ENCODE measurements at places on chromosomes 6 and 20.

DNA sequence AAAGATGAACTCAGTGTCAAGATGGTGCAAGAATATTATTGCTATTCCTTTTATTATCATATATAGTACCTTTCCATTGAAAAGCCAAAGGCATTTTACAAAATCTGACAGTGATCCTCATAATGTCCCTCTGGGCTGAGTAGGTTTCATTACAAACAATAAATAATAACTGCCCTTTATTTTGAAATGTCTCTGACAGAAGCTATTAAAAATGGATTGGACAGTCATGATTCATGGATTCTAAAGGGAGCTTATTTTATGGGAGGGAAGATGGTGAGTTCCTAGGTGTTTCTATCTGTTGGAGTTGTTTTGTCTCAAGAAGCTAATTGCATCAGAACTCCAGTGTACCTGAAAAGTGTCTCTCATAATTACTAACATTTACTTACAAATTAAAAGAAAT, 30.4 kb upstream of the HDAC2 start:
- DNase-seq: no peak

DNA sequence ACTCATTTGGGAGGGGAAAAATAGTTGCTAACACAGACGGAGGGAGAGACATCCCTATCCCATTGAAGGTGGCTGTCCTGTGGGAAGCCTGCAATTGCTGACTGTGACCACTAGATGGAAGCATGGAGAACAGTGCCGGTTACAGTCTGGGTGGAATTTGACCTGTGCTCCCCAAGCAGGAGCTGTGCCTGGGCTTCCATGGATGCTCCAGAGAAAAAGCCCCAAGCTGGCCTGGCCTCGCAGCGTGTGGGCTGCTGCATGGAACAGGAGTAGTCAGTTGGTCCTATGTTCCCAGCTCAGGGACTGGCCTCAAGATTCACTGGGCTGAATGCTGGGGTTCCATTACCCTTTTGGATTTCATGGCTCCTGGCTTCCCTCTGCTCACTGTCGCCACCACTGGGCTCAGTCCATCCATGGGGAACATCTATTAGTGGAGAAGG, 116.3 kb upstream of the CHD6 start:
- peak; percentile 45 for DNase-seq

- DNase-seq: no peak
These were observed 60.2 kb upstream of the ZFP64 start for GRCh38 chr20:52251827-52252226.

DNA sequence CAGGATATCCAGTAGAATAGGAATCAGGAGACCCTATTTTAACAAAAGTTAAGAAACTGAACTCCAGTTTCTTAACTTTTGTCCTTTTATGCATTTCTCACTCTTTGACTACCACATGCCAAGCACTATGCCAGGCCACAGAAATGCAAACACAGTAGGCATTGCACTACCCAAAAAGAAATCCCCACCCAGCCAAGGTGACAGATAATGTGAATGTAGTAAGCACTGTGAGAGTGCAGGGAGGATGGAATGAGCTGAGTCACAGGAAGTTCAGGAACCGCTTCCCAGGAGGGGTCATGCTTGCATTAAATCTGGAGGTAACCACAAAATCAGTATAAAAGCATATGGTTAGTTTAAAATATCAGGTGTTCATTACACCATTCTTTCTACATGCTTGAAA, 20.1 kb upstream of the FAM83C start:
- DNase-seq: peak; percentile 96

DNA sequence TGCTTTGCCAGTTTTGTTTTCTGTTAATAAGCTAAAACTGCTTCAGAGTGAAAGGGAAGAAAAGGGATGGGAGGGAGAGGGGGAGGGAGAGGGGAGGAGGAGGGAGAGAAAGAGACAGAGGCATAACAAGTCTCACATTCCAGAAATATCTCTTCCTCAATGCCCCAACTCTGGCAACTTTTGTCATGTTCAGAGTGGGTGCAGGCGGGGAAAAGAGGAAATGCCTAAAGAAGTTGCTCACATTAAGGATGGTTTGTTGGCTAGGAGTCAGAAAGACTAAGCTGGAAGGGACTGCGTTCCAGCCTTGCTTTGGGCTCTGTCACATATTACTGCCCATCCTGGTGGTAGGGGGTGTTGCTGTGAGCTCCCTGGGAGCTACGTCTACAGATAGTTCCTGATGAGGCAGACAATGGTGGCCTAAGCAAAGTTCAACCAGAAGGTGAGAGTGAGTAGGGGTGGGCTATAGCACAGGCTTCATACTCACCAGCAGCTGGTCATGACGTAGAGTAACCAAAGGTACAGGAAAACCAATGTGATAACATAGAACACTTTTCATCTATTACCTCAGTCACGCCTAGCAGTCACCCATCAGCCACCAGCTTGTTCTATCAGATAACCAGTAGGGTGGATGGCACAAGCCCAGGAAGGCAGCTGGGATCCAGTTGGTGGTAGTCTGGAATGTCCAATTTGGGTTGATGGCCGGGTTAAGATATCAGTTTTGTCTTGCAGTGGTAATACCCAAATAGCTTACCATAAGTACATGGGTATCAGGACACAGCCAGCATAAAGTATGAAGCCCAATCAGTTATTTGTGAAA, 2.1 kb downstream of the TSPYL4 start:
- DNase-seq: peak; percentile 94

DNA sequence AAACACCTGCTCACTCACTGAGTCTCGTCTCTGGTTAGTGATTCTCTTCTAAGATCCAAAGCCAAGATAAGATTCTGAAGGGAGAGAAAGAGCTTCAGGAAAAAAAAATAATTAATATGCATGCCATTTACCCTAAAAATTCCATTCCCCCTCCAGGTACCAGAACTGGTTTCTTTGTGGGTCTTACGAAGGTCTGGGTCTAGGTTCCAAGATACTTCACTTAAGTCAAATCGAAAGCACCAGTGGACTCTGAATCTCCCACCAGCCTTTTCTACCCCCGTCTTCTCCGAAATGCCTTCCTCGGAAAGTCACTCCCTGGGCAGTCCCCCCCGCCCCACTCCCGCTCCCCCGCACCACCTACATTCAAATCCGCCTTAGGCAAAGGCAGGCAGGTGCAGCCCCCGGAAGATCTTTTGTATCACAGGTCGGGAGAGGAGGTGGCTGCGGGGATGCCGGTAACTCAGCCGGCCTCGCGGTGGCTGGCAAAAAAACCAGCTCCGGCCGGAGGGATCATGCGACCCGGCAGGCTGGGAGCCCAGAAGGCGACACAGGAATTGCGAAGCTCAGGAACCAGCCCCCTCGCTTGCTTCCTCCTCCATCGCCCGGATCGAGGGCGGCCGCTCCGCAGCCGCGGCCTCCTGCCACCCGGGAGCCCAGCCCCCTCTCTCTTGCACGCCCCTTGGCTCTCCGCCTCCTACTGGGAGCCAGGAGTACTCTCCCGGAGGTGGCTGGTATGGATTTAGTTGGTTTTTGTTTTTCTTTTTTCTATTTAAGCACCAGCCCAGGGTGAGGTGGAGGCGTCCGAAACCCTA, at the start of gene BCL2L1:
TSS of gene BCL2L1 (minus strand) at position 612 of the 812 bp plus-strand sequence. CDS start 650 bp downstream, outside the sequence.
- DNase-seq: peak; percentile 86

DNA sequence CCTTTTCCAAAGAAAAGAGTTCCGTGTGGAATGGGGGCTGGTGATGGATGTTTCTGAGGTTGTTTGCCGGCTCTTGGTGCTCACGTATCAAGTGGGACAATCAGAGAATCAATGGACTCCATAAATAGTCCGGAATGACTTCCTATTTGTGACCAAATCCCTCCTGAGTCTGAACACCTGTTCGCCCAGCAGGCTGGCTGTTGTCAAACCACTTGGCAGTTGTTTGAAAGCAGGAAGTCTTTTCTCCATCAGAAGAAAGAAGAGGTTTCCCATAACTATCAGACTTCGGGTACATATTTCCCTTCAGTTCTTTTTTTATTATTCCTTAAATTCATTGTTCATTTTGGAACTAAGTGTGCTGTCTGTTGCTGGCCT, 154.7 kb upstream of the RIN2 start:
- no peak for DNase-seq

- no peak for DNase-seq
These were observed 115.9 kb upstream of the AGPAT4 start for GRCh38 chr6:161389756-161390155.
